ENCODE measurements at places on chromosomes 7 and 10. TPM values are rescaled to one million over a fixed set of nuclear protein-coding genes. Genes with fewer than 3 reads are reported as not detected.
A peak's percentile ranks its signal among the peaks of the same experiment; 100 is the strongest.

The SPDYE1 gene
- not detected for polyA plus RNA-seq

DNA sequence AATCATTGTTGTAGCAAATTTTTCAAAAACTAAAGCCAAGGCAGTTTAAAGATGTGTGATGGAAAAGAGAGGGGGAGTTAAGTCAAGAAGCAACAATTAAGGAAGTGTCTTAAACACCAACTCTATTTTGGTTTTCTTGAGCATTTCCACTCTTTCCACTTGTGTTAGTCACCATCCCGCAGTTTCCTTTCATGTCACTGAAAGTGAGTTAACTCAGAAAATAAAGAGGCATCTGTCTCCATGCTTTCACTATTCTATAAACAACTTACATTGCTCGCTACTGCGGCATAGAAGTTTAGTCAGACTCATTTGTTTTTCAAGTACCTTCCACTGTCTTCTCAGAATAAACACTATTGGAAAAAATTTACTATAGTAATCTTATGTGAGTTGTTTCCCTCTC is 284.9 kb upstream of the SEMA3D start:
- H3K36me3 ChIP-seq = no peaks in the 10 kb centered on the region
- peak; percentile 90 for DNase-seq
- no peaks in the 10 kb centered on the region for H3K4me1 ChIP-seq
- no peak overlapping the region for H3K4me3 ChIP-seq
- H3K27me3 ChIP-seq = no peaks in the 10 kb centered on the region

GRCh38 chr7:107286751-107287621 is 118.2 kb downstream of the HBP1 start:
- H3K27me3 ChIP-seq = no peaks in the 10 kb centered on the region
- H3K27ac ChIP-seq = no peak overlapping the region
- H3K4me3 ChIP-seq = no peak overlapping the region
- H3K4me1 ChIP-seq = no peaks in the 10 kb centered on the region

GRCh38 chr7:118289476-118289875 is 65.0 kb downstream of the ANKRD7 start:
- no peaks in the 10 kb centered on the region for H3K36me3 ChIP-seq
- H3K4me3 ChIP-seq = no peak overlapping the region
- H3K27ac ChIP-seq = no peak overlapping the region

The TRPV6 gene
- polyA plus RNA-seq = not detected

GRCh38 chr7:88614736-88615135 is 144.8 kb upstream of the ZNF804B start:
- no peaks in the 10 kb centered on the region for H3K4me1 ChIP-seq
- H3K27ac ChIP-seq = no peak overlapping the region
- no peak overlapping the region for H3K4me3 ChIP-seq
- H3K27me3 ChIP-seq = no peaks in the 10 kb centered on the region

DNA sequence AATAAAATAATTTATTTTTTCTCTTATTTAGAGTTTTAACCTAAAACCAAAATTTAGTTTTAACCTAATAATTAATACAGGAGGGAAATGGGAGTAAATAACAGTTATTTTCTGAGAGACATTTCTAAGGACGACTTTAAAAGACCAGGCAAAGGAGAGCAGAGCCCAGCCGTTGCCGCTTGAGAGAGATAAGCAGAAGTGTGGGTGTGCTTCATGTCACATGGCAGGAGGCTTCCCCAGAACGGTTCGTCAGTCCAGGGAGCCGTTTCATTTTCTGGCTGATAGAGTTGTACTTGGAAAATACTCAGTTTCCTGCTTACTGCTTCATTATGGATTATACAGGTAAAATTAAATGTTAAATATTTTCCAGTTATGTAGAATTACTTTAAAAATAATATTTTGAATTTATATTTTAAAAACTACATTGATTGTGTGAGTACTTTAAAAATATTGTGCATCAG is 61.4 kb downstream of the ST7 start:
- no peaks in the 10 kb centered on the region for H3K27me3 ChIP-seq
- no peak overlapping the region for H3K27ac ChIP-seq
- H3K4me1 ChIP-seq = peaks cover under 1% of the 10 kb centered on the region
- peak; percentile 53 for DNase-seq
- H3K4me3 ChIP-seq = peak overlapping the region; percentile 23

GRCh38 chr7:155384751-155385150 is 73.2 kb upstream of the EN2 start:
- H3K36me3 ChIP-seq = no peaks in the 10 kb centered on the region
- peaks cover 37% of the 10 kb centered on the region for H3K27me3 ChIP-seq
- no peaks in the 10 kb centered on the region for H3K4me1 ChIP-seq
- no peak overlapping the region for H3K4me3 ChIP-seq
- no peak for DNase-seq

- DNase-seq = no peak
- H3K4me3 ChIP-seq = no peak overlapping the region
- peaks cover 11% of the 10 kb centered on the region for H3K4me1 ChIP-seq
Observed at GRCh38 chr7:137948083-137948844, 53.6 kb downstream of the CREB3L2 start.

The CPN1 gene
- polyA plus RNA-seq = not detected

DNA sequence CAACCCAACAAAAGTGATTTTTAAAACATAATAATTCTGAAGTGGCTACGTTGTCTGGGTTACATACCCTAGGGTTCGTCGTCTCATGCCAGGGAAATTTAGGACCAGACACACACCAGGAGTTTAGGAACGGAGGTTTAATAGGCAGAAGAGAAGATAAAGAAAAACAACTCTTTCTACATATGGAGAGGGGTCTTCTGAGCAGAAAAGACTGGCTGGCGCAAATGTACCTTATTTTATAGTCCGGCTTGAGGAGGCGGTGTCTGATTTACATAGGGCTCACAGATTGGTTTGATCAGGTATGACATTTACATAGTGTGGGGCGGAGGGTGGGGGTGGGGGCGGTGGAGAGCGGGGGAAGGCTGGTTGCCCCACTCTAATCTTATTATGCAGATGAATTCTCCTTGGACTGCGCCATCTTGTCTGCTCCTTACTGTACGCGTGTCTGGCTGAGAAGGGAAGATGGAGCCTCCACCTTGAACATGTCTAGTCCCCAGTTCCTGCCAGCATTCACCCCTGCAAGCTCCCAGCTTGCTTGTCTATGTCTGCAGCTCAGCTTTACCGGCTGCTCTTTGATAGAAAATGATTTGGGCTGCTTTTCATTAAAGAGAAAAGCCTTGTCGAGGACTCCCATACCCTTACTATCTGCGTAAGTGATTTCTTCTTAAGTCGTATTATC is 98.7 kb downstream of the RALA start:
- no peak overlapping the region for H3K27ac ChIP-seq
- no peaks in the 10 kb centered on the region for H3K4me1 ChIP-seq
- H3K36me3 ChIP-seq = no peaks in the 10 kb centered on the region
- H3K4me3 ChIP-seq = no peak overlapping the region
- DNase-seq = no peak
- no peaks in the 10 kb centered on the region for H3K27me3 ChIP-seq

The PILRA gene
- polyA plus RNA-seq = 0.15 TPM

The CTAGE8 gene
- polyA plus RNA-seq = 0.43 TPM

GRCh38 chr10:114931072-114931679 is 6.8 kb upstream of the TRUB1 start:
- DNase-seq = no peak
- no peaks in the 10 kb centered on the region for H3K36me3 ChIP-seq
- H3K27me3 ChIP-seq = no peaks in the 10 kb centered on the region
- no peak overlapping the region for H3K27ac ChIP-seq

DNA sequence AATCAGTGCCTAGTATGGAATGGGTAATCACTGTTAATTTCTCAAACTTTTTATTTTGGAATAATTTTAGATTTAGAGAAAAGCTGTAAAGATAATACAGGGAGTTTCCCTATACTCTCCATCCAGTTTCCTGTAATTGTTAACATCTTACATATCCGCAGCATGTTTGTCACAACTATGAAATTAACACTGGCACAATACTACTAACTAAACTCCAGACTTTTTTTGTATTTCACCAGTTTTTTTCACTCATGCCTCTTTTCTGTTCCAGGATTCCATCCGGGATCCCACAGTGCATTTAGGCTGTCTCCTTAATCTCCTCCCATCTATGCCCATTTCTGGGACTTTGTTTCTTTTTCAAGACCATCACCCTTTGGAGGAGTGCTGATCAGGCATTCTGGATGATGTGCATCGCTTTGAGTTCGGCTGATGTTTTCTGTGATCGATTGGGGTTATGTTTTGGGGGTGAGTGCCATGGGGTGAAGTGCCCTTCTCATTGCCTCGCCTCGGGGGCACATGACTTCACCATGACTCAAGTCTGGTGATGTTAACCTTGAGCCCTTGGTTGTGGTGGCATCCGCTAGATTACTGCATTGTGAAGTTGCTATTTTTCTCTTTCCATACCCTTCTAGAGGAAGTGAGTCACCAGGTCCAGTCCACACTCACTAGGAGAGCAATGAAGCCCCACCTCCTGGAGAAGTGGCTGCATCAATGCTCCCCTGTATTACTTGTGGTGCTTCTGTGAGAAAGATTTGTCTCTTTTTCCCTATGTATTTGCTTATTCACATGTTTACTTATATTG is 43.9 kb upstream of the GRB10 start:
- peak; percentile 74 for DNase-seq
- no peak overlapping the region for H3K27ac ChIP-seq
- no peak overlapping the region for H3K4me3 ChIP-seq
- H3K36me3 ChIP-seq = no peaks in the 10 kb centered on the region
- H3K27me3 ChIP-seq = peaks cover 3% of the 10 kb centered on the region

DNA sequence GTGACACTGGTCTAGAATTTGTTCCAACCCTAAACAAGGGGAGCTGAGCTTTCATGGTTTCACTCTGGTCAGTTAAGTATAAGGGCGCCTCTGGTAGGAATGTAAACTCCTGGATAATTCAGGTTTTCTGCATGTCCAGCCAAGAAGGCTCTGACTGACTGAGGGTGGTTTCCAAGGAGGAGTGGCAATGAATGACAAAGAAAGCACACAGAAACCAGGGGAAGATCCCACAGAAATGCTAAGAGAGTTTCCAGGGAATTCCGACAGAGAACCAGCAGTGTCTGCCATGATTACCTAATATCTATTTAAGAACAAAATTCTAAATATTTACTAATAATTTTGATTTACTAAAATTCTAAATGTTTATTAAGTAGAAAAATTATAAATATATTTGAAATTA is 27.3 kb upstream of the NRG3 start:
- H3K27me3 ChIP-seq = no peaks in the 10 kb centered on the region
- H3K27ac ChIP-seq = no peak overlapping the region
- H3K36me3 ChIP-seq = no peaks in the 10 kb centered on the region
- H3K4me3 ChIP-seq = no peak overlapping the region
- DNase-seq = no peak
- no peaks in the 10 kb centered on the region for H3K4me1 ChIP-seq

- no peak overlapping the region for H3K27ac ChIP-seq
- no peaks in the 10 kb centered on the region for H3K4me1 ChIP-seq
- H3K27me3 ChIP-seq = no peaks in the 10 kb centered on the region
Observed at GRCh38 chr10:121771966-121772365, 155.9 kb downstream of the ATE1 start.

GRCh38 chr10:59702347-59702746 is 7.3 kb downstream of the SLC16A9 start:
- DNase-seq = no peak
- no peaks in the 10 kb centered on the region for H3K4me1 ChIP-seq
- H3K36me3 ChIP-seq = no peaks in the 10 kb centered on the region
- H3K27ac ChIP-seq = no peak overlapping the region
- H3K4me3 ChIP-seq = no peak overlapping the region
